Activated naive CD4-positive, alpha-beta T cell treated with anti-CD3 and anti-CD28 coated beads, Interleukin-2, amount 10 ng/mL, durations not matched to agents 5 hours and 36 hours (primary cell): ENCODE measurements at places on chromosomes 3 and 15. TPM values are rescaled to one million over a fixed set of nuclear protein-coding genes. Genes with fewer than 3 reads are reported as not detected.

Gene IMPDH2
- 186 TPM for total RNA-seq

Gene MRPL46
- 20.3 TPM for total RNA-seq

Gene MEGF11
- total RNA-seq: not detected

Gene SH2D7
- not detected for total RNA-seq

Gene CD86
- 1.4 TPM for total RNA-seq

Gene GALNT15
- not detected for total RNA-seq

Gene SERPINI2
- not detected for total RNA-seq

Gene GPR171
- total RNA-seq: 252 TPM

Gene HCN4
- 0.05 TPM for total RNA-seq

Gene IL5RA
- total RNA-seq: not detected

Gene ISL2
- 0.12 TPM for total RNA-seq

Gene PLSCR2
- total RNA-seq: not detected

Gene KIF23
- 43.4 TPM for total RNA-seq

Gene GOLGA6L10
- total RNA-seq: 1.2 TPM

Gene CHL1
- not detected for total RNA-seq
